ENCODE measurements at places on chromosomes 13 and 19.

DNA sequence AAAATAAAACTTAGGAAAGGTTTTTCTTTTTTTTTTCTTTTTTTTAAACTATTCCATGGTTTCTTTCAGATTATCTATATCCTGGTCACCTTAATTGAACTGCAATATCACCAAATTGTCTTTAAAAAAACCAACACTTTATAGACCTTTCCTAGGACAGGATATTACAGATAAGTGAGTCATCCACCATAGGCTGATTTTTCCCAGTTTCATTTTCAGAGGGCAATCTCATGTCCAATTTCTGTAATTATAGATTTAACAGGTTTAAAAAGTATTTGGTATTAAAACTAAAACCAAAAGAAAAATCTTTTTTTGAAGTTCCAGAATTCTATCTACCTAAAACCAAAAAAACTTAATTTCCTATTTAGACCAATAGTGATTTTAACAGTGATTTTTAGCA is 13.2 kb downstream of the SPART start:
- DNase-seq: no peak

DNA sequence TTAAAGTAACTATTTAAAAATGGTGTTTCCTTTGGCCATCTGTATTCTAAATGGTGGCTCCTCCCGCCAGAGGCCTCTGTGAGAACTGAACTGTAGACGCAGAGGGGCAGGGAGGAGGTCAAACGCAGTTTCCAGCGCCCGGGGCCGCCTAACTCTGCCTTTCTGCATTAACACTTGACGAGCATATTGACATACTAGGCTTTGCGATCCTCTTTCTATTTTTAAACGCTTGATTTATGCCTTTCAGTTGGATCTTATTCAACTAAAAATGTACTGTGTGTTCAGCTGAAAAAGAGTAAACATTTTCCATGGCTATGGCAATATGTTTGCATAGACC is 74.7 kb downstream of the SPACA7 start:
- no peak for DNase-seq

DNA sequence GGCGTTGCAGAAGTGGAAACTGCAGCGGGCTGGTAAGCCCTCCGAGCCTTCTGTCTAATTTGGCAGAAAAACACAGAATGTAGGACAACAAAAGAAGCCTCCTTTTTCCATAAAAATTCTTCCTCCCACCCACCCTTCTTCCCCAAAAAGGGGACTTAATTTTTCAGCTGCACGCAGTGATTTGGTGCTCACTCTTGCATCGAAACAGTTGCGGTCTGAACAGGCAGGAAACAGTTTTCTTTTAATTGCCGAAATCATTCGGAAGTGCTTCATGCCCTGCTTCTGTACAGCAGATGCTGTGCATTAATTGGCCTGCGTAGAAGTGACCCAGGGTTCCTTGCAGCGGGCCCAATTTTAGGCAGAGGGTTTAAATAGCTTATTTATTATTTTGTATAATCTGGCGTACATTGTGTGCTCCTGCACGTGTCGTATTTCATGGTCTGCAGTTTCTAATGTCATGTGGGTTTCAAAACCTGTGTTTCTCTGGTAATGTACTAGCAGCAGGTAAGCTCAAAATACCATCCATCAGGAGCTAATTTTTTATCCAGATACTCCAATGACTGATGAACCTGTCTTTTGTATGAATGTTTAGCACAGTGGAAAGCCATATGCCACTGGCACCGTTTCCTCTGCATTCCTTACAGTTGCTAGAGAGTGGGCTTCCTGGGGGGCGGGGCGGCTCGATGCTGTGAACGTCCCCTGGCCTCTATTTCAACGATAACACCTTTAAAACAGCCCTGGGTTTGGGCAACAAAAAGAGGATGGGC is 66.6 kb downstream of the GGACT start:
- no peak for DNase-seq

DNA sequence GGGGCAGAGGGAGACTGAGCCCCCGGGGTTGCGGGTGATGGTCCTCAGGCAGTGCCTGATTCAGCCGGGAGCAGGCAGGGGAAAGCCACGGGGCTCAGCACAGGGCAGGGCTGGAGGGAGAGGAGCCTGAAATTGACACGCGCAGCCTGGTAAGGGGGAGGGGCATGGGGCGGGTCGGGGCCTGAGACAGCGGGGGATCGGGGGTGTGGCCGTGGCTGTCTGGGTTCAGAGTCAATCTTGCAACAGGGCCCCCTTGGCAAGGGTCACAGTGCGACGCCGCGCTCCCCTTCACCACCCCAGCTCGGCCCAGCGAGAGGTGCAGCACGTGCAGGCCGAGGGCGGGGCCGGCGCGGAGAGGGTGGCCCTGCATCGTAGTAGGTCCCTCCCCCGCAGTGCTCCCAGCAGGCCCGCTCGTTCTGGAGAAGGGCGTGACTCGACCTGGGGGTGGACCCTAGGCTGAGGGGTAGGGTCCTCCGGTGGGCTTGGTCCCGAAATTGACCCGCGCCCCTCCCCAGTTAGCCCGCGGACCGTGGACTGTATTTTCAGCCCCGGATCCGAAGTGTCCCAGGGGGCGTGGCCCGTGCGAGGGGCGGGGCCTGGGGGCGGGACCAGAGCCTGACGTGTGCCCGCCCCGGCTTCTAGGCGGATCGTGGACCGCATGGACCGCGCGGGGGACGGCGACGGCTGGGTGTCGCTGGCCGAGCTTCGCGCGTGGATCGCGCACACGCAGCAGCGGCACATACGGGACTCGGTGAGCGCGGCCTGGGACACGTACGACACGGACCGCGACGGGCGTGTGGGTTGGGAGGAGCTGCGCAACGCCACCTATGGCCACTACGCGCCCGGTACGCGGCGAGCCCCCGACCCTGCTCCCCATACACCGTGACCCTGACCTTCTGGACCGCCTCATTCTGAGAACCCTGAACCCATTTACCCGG is 6.0 kb downstream of the RCN3 start:
- DNase-seq: no peak

DNA sequence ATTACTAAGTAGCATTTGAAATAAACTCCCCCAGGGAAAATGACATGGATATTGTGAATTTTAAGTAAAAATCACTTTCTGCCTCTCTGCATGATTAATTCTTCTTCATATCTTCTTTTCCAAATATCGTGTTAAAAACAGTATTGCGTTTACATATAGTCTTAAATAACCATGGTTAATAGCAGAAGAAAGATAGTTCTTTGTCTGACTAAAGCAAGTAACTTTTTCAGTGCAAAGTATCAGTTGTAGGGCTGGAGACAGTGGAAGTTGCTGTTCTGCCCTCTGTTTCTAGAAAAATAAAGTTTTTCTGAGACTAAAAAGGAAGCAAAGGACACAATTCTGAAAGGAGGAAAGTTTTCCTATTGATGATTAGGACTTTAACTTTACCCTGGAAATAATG is 330.2 kb downstream of the NDFIP2 start:
- no peak for DNase-seq

GRCh38 chr13:31427151-31428100 is 227.7 kb downstream of the B3GLCT start:
- DNase-seq: no peak

DNA sequence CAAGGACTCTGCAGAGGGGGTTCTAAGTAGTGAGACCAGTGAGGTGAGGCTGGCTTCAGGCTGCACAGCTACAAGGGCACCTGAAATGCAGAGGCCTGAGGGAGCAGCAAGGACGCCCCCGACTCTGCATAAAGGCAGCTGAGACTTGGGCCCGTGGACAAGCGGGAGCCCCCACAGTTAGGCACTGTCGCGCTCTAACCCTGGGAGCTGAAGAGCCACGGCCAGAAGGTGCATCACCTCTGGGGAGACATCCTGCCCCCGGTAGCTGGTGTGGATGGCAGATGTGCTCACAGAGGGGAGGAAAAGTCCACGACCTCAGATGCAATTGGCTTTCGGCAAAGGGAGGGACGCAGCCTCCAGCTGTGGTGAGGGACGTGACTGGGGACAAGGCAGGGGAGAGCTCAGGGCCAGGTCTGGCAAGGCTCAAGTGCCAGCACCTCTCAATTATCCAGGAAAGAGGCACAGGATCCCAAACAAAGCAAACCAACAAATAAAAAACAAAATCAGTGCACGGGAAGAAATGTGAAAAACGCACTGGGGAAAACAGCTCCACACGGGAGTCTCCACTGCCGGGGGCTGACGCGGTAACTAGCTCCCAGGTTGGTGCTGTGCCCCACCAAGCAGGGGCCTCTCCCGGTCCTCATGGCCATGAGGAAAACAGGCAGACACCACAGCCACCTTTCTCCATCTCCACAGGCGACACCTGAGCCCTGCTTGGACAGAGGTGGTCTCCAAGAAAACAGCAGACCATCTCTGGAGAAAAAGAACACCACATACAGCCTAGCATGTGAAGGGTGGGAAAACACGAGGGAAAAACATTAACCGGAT is 23.0 kb upstream of the PLPP2 start:
- DNase-seq: no peak

DNA sequence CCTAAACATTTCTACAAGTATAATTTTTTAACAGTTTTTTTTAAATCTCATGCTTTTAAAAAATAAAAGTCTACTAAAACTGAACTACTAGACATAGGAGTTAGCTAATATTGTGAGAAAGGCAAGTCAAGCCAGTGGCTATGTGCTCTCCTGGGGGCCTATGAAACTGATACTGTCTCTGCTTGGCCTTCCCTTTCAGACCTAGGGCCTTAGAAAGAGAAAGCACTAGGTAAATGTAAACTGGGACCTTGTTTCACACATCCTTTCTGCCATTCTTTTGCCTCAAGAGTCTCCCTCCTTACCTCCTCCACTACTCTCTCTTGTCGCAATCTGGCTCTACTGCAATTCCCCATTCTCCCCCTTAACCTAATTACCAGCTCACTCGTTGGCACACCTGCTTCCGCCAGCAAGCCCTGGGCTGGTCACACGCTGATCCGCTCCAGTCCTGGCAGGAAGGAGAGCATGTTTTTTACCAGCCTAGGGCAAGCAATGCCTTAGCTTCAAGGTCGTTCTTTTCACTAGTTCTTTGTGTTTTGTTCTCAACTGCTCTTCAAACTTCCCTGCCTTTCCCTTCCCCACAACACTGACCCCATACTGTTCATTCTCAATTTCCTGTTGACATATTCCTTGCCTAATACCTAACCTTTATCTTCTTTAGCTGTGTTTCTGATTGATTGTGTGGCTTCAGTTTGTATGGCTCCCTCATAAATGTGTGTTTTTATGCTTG is 23.1 kb downstream of the TBC1D4 start:
- DNase-seq: no peak

- DNase-seq: peak; percentile 26
Observed at GRCh38 chr13:90448466-90449037, 898.9 kb upstream of the MIR17HG start.

DNA sequence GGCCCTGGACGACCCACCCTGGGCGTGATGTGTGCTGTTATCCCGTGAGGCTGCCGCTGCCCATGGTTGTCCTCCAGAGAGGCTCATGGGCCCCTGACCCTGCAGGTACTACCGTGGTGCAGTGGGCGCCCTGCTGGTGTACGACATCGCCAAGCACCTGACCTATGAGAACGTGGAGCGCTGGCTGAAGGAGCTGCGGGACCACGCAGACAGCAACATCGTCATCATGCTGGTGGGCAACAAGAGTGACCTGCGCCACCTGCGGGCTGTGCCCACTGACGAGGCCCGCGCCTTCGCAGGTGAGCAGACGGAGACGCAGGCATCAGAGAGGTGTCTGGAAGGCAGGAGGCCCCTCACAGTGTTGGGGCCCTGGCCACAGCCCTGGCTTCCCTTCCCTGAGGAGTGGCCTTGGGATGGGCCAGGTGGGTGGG is 11.1 kb upstream of the MARCHF2 start:
- no peak for DNase-seq

DNA sequence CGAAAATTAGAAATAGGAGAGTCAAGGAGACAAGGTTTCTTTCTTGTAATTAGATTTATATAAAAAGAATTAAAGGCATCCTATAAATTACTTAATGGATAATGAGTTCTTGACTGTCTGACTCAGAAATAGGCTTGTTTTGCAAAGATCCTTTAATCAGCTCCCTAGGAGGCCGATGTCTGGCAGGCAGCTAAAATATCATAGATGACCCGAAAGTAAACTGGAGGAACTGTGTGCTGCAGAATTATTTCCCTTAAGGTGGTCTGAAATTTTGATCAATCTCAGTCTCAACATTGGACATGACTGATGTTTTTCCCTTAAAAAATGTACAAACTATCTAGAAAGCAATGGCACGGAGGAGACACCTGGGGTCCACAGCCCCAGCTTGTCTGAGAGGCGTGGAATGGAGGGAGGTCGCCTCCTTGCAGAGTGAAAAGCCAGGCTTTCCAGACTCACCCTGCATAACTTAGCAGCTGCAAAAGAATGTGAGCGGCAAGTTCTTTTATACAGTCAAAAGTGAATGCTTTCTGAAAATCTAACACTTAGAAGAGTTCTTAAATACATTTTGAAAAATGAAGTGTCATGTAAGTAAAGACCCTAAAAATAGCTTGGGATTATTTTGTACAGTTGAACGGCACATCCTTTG is 44.8 kb downstream of the MBNL2 start:
- no peak for DNase-seq

GRCh38 chr13:42688821-42689220 is 92.6 kb upstream of the FAM216B start:
- no peak for DNase-seq

DNA sequence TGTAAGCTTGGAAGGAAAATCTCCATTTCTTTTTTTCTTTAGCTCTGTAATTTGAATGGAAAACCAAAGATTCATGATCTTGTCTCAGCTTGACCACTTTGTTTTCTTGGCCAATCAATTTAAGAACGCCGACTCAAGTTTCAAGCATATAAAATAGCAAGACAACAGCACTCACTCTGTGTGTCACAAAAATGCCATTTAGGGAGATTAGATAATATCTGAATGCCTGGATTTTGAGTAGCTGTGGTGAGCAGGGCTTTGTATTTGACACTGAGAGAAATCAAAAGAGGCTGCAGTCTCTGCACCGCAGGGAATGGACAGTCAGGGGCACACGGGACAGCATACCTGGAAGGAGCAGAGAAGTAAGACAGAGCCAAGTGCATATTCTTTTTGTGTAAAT is 209.5 kb upstream of the SLC10A2 start:
- no peak for DNase-seq

DNA sequence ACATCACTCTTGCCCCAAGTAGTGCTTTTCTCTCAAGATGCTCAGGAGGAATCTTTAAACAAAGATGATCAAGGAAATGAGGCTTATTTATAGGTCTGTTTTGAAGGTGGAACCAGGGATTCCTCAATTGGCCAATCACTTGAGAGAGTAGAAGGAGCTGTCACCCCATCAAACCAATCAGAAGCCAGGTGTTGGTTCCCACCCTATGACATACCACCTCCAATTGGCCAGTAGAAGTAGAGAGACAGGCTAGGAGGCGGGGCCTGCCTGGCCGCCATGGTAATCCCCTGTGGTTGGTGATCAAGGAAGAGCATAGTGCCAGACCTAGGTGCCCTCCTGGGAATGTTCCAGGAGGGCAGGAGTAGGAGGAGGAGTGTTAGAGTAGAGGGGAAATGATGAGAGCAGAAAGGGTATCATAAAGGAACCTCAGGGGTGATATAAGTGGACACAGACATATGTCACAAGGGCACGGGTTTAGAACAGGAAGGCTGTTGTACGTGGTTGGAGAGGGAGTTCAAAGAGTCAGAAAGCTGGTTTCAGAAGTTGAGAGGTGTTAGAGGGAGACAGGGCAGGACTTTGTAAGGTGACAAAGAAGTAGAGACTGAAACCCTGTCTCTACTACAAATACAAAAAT is 10.5 kb downstream of the PMIS2 start:
- no peak for DNase-seq

Data from astrocyte of the cerebellum (primary cell).